ENCODE measurements at places on chromosomes 7 and 10.

DNA sequence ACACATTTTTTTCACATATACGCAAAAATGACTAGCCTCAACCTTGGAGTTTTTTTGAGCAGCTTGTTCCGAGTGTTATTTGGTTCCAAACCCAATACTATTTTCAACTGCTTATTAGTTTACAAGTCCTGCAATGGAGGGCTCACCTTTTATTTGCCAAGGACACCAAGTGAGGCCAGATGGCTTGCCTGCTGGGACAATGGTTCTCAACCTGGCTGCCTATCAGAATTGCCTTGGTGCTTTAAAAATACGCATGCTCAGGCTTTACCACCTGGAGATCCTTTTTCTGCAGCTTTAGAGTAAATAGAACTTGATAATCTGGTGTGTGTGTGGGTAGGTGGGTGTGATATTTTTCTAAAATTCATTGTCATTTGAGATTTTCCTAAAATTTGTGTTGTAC lies 276.8 kb downstream of the MTERF1 start:
- DNase-seq = no peak

- no peak for DNase-seq
Observed at GRCh38 chr10:84824525-84824924, 496.1 kb downstream of the CCSER2 start.

DNA sequence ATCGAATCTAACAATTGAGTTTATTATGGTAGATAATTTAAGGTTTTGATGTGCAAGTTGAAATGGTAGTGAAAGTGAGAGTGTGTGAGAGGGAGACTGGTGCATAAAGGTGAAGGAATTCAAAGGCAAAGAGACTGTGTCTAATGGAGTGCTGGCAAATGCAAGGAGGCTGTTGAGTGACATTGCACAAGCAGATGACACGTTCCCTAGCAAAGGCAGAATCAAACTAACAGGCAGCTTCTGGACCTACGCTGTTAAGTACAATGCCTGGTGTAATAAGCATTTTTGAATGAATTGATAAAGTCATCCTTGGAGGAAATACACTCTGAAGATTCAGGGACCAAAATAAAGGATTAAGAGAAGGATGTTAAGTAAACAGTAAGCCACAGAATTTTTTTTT lies 11.7 kb upstream of the GPR141 start:
- DNase-seq = no peak

- no peak for DNase-seq
Observed at GRCh38 chr10:107444443-107444842, 279.9 kb upstream of the SORCS1 start.

- no peak for DNase-seq
Observed at GRCh38 chr10:97067716-97068391, 117.9 kb downstream of the SLIT1 start.

DNA sequence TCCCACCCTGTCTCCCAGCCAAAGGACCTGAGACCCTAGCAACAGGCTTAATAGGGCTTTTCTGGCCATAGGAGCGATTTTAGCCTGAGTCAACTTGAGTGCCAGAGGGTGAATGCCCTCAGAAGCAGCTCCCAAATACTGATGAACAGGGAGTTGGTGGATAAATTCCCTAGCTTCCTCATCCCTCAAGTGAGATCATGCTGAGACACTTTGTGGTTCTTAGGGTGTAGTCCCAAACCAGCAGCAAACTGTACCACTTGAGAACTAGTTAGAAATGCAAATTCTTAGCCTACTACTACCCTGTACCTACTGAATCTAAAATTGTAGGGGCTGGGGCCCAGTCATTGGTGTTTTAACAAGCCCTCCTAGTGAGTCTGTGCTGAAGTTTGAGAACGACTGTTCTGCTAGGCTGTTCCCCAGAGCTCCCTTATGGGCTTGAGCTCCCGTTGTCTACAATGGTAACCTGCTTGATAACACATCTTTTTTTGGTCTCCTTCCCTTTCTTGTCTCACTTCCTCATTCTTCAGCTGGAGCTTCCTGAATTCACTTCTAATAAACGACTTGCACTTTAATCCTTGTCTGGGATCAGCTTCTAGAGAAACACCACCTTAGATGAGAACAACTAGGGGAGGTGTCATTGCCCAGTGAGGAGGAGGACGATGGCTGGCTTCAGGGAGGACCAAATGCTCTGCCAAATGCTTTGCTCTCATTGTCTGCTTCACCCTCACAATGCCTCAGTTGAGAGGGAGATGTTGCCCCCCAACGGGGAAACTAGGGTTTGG lies 18.2 kb upstream of the CDH23 start:
- no peak for DNase-seq

- no peak for DNase-seq
Observed at GRCh38 chr7:16204953-16205352, 216.4 kb downstream of the CRPPA start.

- no peak for DNase-seq
Observed at GRCh38 chr7:130069179-130069977, 956 bp upstream of the KLHDC10 start.

DNA sequence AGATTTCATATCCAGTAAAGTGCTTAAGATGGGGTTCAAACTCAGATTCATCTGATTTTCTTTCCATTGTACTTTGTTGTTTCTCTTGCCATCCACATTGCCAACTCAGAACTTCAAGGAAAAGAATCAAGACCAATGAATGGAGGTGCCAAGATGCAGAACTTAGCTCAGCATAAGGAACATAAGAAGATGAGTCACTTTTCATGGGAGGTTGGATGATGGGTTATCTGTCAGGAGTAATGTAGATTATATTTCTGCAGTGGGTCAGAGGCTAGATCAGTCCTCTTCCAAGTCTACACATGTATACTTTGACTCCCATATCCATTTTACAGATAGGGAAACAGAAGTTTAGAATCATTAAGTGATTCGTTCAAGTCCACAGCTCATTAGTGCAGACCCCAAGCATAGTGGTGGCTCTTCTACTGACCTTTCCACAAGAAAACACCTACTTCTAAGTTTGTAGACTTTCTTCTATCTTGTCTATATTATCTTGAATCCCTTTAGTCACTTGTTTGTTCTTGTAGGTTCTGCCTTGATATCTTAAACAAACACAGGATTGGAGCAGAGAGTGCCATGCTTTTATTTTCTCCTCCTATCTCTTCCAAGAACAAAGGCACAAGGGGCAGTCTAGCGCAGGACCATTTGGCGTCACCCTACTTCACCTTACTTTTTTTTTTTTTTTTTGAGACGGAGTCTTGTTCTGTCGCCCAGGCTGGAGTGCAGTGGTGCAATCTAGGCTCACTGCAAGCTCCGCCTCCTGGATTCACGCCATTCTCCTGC lies 14.0 kb upstream of the ADD3 start:
- no peak for DNase-seq

DNA sequence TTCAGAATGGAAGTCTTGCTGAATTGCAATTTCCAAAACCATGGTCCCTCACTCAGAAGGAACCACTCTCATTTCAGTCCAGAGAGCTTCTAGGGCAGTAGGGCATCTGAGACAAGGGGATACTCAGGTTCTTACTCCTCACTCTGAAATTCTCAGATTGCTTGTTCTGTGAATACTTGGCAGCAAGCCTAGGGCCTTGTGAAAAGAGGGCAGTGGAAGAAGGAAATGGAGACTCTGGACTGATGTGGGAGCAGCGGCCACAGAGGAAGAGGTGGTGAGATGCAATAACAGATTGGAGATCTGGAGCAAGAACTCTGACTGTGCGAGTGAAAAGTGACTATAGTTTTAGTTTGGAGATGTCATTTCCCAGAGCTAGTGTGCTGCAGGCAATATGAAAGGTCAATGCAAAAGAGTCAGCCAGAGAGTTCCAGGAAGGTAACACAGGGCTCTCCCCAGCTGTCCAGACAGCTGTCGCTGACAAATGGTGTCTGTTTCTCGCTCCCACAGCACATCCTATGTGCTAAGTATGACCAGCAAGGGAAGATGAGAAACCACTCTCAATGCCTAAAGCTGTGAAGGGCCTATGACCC lies 291.6 kb upstream of the KIAA1217 start:
- DNase-seq = no peak

GRCh38 chr10:74202356-74202755 lies 51.3 kb downstream of the ADK start:
- no peak for DNase-seq

DNA sequence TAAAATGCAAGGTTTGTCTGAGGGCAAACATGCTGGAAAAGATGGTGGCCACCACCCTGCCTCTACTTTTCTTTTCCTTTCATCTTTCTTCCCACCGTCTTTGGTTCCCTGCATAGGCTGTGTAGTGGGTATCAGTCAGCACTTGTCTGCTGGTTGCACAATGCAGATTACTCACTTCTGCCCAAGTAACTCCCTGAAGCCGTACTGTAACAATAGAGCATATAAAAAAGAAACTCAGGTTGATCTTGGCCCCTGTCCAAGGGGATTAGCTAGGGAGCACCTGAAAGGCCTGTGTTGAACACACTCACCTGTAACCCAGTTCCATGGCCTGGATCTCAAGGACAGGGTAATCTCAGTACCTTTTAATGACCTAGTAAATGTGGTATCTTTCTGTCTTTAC lies 533.0 kb upstream of the GALNT17 start:
- DNase-seq = no peak

- no peak for DNase-seq
Observed at GRCh38 chr7:69182596-69183467, 415.4 kb upstream of the AUTS2 start.

DNA sequence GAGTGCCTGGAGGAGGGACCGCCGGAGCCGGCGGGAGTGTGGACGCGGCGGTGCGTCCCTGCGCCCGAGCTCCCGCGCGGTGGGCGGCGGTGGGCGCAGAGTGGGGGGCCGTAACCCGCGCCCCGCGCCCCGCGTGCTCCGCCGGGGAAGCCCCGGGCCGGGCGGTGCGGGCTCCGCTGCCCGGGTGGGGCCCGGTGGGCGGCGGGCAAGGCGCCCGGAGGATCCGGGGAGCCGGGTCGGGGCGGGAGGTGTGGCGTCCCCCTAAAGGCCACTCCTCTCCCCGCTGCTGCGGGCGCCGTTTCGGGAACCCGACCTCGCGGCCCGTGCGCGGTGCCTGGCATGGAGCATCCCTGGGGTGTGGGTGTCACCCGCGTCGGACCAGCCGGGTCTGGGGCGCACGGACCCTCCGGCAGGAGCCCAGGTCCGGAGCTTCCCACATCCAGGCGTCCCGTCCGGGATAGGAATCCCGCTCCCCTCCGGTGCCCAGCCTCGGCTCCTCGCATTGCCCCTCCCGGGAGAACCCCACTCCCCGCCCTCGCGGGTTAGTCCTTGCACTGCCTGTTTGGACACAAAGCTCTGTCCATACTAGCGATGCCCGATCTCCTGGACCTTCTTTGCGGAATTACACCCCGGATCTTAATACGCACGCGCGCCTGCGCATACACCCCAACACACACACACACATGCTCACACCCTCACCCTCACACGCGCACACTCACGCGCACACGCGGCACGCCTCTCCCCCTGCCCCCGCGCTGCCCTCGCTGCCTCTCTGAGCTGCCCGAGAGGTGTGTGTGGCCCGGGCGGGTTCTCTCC lies 723 bp downstream of the MTURN start:
- peak; percentile 51 for DNase-seq

DNA sequence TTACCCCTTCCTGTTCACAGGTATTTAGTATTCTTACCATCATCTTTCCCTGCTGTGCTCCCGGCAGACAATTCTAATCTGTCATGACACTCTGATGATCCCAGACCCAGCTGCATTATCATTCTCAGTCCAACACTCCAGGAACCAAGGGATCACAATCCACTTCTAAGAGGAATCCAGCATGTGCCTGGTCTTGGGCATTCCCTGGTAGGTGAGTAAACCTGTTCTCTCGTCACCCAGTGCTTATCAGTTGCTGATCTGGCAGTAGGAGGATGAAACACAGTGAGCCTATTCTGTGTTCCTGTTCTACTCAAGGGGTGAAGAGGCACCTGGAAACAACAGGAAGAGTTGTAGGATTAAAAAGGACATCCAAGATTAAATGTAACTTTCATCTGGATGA lies 1.3 kb upstream of the DMBT1 start:
- no peak for DNase-seq

GRCh38 chr10:122331615-122332446 lies 42.7 kb upstream of the PLEKHA1 start:
- DNase-seq = no peak

DNA sequence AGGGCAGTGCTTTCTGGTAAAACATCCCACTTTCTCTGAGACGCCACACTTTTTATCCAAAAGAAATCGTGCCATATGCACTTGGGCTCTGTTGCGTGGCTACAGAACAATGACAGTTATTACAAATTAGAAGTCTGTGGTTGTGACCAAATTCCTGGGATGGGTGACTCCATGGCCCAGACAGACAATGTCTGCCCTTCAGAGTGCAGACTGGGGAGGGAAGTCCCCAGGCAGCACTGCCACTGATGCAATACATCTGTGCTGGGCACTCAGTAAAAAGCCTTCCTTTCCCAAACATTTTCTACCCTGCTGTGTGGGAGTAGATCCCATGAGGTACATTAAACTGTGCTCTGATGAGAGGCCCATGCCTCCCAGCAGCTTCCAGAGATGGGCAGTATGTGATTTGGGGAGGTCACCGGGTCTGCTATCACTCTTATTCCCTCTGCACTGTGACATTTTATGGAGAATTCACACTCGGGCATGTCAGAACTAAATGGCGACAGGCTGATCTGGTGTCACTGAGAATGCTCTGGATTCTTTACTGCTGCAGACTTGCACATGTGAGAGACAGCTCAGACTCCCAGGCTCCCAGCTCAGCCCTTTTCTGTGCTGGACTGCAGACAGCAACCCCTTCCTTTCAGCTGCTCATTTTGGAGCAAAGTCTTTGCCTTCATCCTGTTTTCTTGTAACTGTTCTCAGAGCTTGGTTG lies 243.5 kb upstream of the ZNF32 start:
- no peak for DNase-seq

- no peak for DNase-seq
Observed at GRCh38 chr10:9230625-9231024, 1176.1 kb downstream of the GATA3 start.

DNA sequence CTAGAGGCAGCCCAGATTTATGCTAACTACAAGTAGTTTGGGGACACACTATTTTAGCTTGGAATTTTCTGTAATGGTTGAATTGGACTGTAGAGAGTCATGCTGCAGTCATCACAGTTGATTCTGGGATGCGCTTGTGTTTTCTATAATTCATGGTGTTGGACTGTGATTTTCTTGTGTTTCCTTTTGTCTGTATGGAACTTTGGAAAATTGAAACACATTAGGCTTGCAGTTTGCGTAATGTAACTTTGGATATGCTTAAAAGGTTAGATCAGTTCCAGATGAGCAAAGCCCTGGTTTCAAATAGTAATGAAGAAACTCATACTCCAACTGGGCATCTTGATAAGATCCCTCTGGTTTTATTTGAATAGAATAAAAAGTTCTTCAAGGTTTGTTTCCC lies 502.2 kb downstream of the ARL4A start:
- no peak for DNase-seq

GRCh38 chr7:12567015-12567414 lies 3.5 kb upstream of the SCIN start:
- DNase-seq = no peak

Data from central memory CD4-positive, alpha-beta T cell (primary cell).